ENCODE measurements at places on chromosomes 4 and X.

GRCh38 chr4:1792158-1792831 lies 798 bp upstream of the FGFR3 start:
- DNase-seq, result no peak

GRCh38 chr4:40682290-40683101 lies 52.8 kb upstream of the RBM47 start:
- no peak for DNase-seq

DNA sequence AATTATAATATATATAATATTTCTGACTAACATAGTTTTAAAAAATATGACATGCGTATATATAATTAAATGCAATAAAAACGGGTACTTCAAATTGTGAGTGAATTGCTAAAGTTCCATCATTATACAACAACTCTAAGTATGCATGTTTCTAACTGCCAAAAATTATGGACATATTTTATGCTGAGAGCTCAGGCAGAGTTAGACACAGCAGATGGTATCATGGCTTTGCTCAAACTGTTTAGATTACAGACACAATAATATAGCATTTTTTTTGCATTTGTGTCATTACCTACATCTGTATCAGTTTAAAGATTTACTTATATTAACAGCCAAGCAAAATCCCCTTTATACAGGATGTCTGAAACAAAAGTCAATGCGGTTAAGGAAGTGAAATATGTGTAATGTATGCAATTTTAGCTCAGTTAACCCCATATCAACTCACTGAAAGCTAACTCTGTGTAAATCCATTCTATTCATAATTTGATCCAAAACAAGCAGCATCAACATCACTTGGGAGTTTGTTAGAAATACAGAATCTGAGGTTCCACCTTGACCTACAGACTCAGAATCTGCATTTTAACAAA lies 119.1 kb upstream of the CNKSR2 start:
- no peak for DNase-seq

DNA sequence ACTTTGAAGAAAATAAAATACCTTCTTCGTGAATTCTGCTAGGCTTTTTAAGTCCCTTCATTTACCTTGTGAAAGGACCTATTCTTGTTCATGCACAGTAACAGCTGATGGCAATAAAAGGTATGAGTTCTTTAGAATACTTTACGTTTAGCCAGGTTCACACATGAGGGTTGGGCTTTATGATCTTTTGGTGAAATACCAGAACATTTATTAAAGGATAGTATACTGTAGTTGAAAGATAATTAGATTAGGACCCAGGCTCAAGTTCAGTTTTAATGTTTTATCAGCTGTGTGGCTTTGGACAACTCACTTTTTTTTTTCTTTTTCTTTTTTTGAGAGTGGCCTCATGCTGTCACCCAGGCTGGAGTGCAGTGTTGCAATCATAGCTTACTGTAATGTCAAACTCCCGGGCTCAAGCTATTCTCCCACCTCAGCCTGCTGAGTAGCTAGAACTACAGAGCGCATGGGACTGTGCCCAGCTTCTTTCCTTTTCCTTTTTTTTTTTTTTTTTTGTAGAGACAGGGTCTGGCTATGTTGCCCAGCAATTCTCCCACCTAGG lies 28.2 kb upstream of the NEIL3 start:
- no peak for DNase-seq

- no peak for DNase-seq
Measured at GRCh38 chr4:77695774-77696173, 90.2 kb downstream of the CXCL13 start.

- no peak for DNase-seq
Measured at GRCh38 chr4:113616443-113616842, 145.1 kb downstream of the CAMK2D start.

- DNase-seq, result no peak
Measured at GRCh38 chr4:183758758-183759447, 99.8 kb downstream of the TRAPPC11 start.

DNA sequence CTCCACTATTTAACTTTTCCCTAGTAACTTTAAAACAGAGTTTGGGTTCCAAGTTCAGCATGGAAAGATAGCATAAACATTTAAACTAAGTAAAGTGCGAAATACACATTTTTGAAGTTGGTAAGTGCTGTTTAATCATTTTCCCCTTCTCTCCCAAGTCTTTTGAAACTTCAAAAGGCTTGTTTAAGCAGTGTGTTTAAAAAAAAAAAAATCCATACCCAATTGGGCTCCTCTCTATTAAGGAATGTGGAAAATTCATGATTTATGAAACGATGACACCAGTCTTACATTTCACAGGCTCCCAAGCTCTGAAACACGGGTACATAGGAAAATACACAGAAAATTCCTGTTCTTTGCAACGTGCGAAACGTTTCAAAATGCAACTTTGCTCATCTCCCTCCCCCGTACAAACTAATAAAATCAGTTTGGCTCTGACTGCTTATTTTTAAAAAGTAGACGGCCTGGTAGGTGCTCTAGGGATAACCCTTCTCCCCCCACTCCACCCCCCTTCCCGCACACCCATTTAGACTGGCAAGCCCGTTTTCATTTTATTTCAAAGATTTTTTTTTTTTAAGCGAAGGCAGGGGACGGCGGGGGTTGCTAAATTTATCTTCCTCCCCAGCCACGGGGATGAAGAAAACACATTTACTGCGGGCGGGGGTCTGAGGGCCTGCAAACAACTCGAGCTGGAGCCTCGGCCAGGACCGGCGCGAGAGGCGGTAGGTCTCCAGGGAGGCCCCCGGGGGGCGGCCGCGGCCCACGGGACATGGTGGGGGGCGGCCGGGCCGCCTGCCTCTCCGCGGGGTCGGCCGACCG lies 786 bp upstream of the ZFX start:
- DNase-seq, result no peak

DNA sequence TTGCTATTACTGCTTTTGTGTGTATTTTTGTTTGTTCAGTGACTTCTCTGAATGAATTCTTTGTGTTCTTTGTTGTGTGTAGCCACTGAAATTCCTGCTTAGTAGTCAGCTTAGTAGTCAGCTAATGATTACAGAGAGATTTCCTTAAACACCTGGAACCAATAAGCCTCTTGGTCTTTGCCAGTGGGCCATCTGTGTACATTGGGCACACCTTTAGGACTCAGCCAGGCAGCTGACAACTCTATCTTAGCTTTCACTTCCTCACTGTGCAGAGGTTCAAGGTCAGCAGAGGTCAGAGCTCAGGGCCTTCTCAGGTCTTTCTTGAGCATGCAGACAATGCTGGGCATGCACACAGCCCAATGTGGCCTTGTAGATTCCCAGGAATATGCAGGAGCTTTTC lies 59.3 kb downstream of the RWDD4 start:
- no peak for DNase-seq

GRCh38 chr4:42555828-42556227 lies 101.1 kb downstream of the ATP8A1 start:
- no peak for DNase-seq

DNA sequence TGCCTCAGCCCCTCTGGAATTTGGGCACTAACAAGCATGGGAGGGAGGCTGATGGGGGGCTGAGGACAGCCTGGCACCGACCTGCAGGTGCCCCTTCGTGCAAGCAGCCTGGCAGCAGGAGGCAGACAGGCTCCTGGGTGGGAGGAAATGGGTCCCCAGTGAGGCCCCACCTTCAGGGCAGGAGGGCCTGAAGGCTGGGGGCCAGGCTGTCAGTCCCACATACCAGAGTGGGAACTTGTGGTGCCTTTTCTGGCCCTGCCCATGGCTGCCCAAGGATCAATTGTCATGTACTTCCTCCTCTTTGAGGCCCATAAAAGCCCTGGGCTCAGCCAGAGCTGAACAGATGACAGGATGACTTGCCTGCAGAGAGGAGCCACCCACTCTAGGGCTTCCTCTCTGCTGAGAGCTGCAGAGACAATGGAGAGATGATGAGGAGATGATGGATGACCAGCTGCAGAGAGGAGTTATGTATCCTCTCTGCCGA lies 141.0 kb downstream of the PDHA2 start:
- DNase-seq, result no peak

- DNase-seq, result no peak
Measured at GRCh38 chr4:108327642-108328382, 159.1 kb upstream of the LEF1 start.

DNA sequence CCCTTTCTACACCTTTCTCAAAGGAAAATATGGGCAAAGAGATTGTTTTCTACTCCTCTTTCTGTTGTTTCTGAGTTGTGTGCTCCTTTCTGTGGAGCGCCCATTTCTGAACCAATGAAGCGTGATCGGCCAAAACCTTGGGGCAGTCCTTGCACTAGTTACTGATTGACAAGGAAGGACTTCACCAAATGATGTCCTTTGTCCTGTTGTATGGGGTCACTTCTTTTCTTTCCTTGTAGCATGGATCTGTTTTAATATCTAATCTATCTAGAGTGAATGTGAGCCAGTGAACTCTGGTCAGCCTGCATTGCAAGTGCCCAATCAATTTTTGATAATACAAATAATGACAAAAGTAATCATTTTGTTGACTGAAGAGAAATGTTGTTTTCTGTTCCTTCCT lies 94.5 kb downstream of the EGF start:
- no peak for DNase-seq
